ENCODE measurements at places on chromosomes 4 and X. TPM values are rescaled to one million over a fixed set of nuclear protein-coding genes. Genes with fewer than 3 reads are reported as not detected.
A peak's percentile ranks its signal among the peaks of the same experiment; 100 is the strongest.

TCEAL9 gene
- 118 TPM for total RNA-seq

CLDN34 gene
- 0.42 TPM for total RNA-seq

GRCh38 chrX:43456063-43456462 is 200.0 kb upstream of the MAOA start:
- DNase-seq, result no peak

- DNase-seq, result no peak
Observed at GRCh38 chr4:148182230-148182911, 259.8 kb downstream of the NR3C2 start.

- no peak for DNase-seq
Observed at GRCh38 chrX:143095816-143096215, 70.1 kb downstream of the SPANXN4 start.

SNCA gene
- total RNA-seq, result 13.4 TPM

DNA sequence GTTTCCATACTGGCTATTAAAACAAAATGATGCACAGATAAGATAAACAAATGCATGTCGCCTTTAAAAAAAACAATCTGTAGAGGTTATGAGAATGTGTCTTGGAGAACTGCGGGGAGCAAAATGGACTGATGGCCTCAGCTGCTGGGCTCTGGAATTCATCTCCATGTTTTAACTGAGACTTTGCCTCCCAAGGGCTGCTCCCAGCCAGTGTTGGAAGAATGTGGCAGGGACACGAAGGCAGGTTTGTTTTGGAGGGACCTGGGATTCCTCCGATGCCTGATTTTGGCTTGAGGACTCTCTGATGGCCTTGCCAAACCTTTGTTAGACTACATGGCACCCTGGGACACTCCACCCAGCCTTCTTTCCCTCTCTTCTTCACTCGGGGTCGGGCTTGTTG is 83.5 kb upstream of the AP1S2 start:
- DNase-seq, result no peak

PROM1 gene
- 105 TPM for total RNA-seq

- DNase-seq, result no peak
Observed at GRCh38 chrX:9369802-9370291, 95.0 kb upstream of the TBL1X start.

- DNase-seq, result no peak
Observed at GRCh38 chr4:89285745-89286144, 21.9 kb downstream of the GPRIN3 start.

DNA sequence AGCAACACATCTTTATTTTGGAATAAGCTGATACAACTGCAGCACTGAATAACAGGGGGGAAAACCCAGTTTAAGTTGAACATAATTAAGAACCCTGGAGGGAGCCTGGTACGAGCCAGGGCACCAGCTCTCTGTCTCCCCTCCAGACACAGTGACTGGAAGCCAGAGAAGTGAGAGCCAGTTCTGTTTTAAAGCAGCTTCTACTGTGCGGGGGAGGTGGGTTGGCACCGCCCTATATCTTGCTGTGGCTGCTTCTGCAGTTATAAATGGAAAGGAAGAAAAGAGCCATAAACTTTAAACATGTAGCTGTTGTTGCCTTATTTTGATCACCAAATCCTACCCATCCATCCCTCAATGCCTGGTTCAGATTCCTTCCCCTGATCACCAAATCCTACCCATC is 207.9 kb upstream of the ANXA3 start:
- DNase-seq, result no peak

GRCh38 chr4:1249148-1249730 is 309 bp upstream of the CTBP1 start:
- DNase-seq, result peak; percentile 71

GRCh38 chrX:25925946-25926345 is 212.2 kb upstream of the MAGEB18 start:
- no peak for DNase-seq

RTL3 gene
- total RNA-seq, result not detected

SRP72 gene
- 119 TPM for total RNA-seq

AREG gene
- 2.2 TPM for total RNA-seq

DNA sequence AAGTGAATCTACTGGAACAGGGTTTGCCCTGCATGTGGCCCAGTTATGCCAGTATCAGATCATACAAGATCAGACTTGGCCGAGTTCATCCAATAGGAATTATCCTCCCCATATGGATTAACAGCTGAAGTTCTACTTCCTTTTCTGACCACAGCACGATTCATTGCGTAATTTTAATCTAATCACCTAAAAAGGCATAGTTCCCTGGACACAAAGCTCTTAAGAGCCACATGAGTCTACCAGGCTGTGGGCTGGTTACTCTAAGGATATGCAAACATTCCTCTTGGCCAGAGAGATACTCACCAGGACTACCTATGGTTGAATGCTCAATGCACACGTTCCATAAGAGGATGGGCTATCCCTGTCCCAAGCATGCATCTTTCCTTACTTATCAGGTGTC is 46.9 kb downstream of the CHST7 start:
- no peak for DNase-seq

DNA sequence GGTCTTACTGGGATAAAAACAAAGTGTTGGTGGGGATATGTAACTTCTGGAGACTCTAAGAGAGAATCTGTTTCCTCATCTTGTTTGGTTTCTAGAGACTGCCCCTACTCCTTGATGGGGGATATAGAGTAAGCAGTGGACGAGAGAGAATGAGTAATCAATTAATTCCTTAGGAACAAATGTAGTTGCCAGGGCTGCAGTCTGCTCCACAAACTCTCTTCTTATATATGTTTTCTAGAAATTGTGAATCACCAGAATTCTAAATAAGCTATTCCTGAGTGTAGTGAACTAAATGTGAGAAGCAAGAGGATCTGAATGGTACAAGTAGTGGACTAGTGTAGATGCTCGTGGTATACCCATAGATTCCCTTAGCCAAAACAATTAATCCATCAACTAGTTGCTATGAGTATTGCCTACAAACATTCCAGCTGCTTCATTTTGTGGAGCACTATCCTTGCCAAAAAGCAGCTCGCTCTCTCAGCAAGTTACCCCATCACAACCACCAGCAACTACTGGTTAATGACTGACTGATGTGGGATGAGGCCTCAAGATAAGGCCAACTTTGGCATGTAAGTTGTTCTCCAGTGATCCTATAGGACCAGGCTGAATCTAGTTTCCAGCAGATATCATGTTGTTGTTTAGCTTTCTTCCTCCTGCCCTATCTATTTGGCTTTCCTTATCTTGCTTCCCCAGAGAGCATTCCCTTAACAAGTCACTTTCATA is 273.0 kb downstream of the SLC7A11 start:
- no peak for DNase-seq

GUCY1A1 gene
- total RNA-seq, result 4.0 TPM

- no peak for DNase-seq
Observed at GRCh38 chr4:120965938-120966337, 43.4 kb upstream of the PRDM5 start.

DNA sequence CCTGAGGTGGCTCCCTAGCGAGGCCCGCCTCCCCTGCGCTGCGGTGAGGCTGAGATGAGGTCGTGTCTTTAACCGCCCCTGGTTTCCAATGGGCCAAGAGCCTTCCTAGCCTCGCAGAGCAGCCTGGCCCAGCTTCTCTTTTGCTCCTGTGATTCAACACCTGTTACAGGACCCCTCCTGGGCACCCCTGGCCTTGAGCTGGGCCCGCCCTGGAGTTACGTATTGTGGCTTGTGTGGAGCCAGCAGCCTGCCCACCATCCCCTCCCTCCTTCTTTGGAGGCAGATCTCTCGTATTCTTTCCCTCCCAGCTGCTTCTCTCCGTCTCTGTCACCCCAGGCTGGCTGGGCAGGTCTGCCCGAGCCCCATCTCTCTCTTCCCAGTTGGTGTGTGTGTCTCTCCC is 19.3 kb upstream of the UBA1 start:
- no peak for DNase-seq

ARHGAP36 gene
- total RNA-seq, result 0.42 TPM

DNA sequence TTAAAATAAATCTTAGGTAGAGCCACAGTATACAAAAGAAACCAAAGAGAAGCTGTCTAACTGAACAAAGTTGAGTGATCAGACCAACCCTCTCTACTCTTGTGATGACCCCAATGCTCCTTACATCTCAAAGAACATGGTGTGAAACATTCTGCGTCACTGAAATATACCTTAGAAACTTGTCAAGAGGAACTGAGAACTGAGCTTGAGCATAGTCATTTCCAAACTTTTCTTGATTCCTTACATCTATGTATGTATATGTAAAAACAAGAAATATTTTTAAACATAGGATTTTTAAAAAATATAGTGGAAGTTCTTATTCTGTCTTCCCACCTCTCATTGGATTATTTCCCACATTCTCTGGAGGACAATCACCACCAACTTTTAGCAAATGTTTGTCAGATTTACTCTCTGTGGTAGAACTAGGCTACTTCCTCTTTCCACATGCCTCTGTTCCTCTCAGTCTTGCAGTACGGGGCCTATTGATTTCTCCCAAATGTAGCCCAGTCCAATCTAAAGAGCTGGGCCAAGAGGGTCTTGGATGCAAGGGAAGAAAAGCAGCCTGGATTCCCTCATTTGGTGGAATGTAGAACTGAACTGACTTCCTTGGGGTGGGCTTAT is 98.2 kb upstream of the HHIP start:
- no peak for DNase-seq

DNA sequence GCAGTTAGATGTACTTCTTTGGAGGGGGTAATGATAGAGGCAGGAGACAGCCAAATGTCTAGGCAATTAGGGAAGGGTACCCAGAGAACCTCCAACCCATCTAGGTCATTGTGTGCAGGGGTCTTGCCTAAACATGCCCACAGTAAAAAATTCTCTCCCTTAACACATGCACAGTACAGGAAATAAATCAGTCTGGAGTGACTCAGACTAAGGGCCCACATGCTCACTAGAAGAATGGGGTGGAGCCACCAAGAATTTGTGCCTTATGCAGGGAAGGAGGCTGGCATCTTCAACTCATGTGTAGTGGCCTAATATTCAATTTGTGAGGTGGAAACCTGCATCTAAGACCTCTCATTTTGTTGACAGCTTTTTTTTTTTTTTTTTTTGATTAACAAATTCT is 945.3 kb upstream of the GRIA3 start:
- DNase-seq, result no peak

DNA sequence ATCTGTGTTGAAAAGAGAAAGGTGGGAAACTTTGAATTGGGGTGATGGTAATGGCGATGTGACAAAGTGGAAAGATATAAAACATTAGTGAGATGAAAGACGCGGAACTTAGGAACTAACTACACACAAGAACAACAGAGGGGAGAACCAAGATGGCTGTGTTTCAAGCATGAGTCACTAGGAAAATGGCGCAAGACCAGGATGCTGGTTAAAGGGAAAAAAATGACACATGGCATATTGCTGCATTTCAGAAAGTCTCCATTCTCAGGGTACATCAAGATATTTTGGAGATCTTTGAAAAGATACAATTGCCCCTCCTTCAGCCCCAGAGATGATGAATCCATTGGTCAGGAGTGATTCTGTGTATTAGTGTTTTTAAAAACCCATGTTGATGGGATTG is 164.4 kb downstream of the FBXO8 start:
- DNase-seq, result no peak

HS6ST2 gene
- 23.6 TPM for total RNA-seq

- no peak for DNase-seq
Observed at GRCh38 chr4:106953036-106953705, 82.9 kb downstream of the DKK2 start.

DNA sequence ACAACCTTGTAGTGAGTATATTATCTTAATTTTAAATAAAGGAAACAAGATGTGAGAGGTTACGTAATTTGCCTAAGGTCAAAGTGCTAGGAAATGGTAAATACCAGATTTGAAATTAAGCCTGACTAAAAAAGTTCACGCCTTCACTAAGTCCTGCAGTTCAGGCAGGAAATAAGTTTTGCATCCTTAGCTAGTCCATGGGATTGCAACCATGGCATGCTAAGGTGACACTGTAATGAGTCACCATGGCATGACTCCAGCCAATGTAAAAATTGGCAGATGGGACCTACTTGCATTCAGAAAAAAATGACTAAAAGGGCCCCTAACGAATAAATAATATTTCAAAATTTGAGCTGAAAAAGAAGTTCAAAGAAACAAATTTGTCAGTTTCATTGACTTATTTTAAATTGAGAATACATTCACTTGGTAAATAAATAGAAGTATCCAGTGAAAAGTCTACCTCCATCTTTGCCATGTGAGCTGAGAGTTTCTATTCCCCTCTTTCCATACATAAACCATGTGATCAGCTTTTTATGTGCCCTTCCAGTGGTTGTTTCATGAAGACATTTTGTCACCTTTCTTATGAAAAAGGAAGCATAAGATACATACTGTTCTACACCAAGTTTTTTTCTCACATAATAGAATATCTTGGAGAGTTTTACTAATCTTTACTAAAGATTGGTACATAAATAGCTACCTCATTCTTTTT is 72.4 kb downstream of the ANKRD50 start:
- DNase-seq, result no peak

GLRA3 gene
- 0.07 TPM for total RNA-seq

- DNase-seq, result no peak
Observed at GRCh38 chrX:50871922-50872453, 38.5 kb upstream of the BMP15 start.

MGAT4D gene
- total RNA-seq, result not detected

GRCh38 chr4:8362483-8362882 is 78.0 kb downstream of the ACOX3 start:
- no peak for DNase-seq

DNA sequence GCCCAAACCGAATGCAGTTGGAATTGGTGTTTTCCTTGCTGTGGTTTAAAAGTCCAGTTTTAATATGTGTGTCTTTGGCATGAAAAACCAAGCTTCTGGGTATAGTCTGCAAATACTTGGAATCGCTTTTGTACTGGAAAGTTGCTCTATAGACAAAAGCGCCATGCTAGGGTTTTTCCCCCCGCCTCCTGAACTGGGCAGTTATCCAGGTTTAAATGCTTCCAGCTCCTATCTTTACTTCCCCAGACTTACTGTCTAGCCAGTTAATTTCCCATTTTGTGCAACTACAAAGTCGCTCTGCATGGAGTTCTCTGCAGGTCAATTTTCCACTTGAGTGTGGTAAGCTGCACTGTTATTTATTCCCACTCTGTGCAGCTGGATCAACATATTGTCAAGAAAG is 2.7 kb downstream of the RASL11B start:
- DNase-seq, result no peak

POU4F2 gene
- total RNA-seq, result 0.17 TPM

GRCh38 chr4:29151584-29151983 is 1568.6 kb upstream of the PCDH7 start:
- no peak for DNase-seq

CWH43 gene
- total RNA-seq, result not detected

- no peak for DNase-seq
Observed at GRCh38 chrX:24175276-24175675, 25.7 kb downstream of the ZFX start.

GLOD5 gene
- not detected for total RNA-seq

ATP8A1 gene
- 13.7 TPM for total RNA-seq

MORF4L2 gene
- total RNA-seq, result 479 TPM

PLS3 gene
- total RNA-seq, result 98.7 TPM

- no peak for DNase-seq
Observed at GRCh38 chr4:169758401-169758962, 738 bp upstream of the HPF1 start.
